ENCODE measurements at places on chromosomes 5 and 9.

DNA sequence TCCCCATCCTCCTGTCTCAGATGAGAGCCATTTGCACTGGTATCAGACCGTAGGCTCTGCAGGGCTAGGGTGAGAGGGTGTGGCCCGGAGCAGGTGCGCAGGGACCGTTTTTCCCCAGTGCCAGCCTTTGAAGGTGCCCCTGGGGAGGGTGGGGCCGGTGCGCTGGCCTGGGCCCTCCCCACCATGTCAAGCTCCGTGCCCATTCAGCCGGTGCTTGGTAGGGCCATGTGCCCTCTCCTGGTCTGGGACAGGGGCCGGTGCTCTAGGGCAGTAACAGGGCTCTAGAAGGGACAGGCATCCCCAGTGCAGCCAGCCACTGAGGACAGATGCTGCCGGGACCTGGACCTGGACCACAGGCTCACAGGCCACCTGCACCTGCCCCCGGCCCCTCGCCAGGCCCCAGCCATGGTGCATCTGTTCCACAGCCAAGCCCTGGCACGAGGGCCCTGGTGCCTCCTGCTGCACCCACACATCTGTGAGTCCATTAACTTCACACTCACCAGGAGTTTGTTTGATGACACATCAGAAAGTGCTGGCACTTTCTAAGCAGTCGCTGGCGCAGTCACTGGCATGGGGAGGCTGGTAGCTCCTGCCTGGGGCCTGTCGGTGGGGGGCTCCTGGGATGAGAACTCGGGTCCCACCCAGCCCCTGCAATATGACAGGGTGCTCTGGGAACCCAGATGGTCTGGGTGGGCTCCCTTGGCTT, 5.0 kb upstream of the QRFP start:
- DNase-seq: no peak

- DNase-seq: no peak
These were observed 27.8 kb downstream of the UBE2D2 start for GRCh38 chr5:139588962-139589361.

GRCh38 chr5:170368586-170368985, 20.6 kb downstream of the KCNMB1 start:
- no peak for DNase-seq

DNA sequence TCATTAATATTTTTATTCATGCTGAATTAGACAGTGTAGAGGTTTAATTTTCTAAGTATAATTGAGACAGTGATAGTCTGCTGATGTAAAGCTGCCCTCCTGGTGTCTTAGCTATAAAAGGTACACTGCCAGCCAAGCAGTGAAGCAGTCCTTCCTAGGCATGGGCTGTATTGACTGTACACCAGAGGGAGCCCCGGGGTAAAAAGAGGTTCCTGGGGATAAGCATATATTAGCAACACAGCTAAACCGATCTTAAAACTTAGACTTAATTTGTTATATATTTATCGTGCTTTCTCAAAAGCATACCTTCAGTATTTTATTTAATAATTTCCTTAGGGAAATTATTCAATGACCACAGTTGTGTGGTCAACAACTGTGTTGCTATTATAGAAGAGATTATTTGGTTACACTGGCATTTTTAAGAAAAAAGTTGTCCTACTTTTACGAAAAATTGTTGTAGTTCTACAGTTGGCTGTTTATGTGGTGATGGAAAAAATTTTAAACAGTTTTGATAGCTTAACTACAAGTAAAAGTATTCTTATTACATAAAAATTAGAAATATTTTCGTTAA, 68.8 kb downstream of the ELL2 start:
- peak; percentile 47 for DNase-seq

GRCh38 chr9:135410831-135411473, 68.6 kb upstream of the PPP1R26 start:
- no peak for DNase-seq

DNA sequence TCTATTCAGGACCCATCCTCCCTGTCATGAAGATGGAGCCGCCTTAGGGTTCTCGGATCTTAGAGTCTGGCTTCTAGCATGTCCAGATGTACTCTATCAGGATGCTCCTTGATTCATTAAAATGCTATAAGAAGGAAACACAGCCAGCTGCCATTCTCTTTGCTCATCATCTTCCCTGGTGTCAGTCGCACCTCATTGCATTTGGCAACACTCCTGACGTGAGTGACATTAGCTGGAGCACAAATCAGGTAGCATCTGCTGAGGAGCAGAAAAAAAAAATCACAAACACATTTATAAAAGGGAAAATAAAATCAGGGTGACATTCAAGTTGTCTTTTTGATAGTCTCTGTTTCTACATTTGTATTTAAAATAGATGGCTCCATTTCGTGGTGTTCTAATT, 226.1 kb upstream of the NMUR2 start:
- DNase-seq: no peak

DNA sequence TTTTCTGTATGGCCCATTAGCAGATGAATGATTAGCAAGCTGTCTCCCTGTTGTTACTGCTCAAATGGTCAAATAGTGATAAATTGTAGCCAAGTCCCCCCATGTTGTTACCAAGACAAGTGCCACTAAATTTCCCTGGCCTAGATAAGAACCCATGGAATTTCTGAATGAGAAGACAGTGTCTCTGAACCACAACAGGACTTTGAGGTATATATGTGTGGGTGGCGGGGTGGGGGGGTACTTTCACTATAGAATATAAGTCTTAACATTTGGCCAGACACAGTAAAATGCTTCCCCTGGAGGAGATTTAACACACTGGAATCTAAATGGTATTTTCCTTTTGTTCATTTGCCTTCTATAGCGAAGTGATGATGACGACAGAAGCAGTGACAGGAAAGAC, 28.7 kb downstream of the XPA start:
- no peak for DNase-seq

GRCh38 chr5:158643840-158644239, 455.9 kb downstream of the EBF1 start:
- DNase-seq: no peak

GRCh38 chr9:126836216-126836615, 24.2 kb upstream of the ZBTB34 start:
- DNase-seq: no peak
